SK-N-MC (cell line): ENCODE measurements at places on chromosomes 11 and 22.

DNA sequence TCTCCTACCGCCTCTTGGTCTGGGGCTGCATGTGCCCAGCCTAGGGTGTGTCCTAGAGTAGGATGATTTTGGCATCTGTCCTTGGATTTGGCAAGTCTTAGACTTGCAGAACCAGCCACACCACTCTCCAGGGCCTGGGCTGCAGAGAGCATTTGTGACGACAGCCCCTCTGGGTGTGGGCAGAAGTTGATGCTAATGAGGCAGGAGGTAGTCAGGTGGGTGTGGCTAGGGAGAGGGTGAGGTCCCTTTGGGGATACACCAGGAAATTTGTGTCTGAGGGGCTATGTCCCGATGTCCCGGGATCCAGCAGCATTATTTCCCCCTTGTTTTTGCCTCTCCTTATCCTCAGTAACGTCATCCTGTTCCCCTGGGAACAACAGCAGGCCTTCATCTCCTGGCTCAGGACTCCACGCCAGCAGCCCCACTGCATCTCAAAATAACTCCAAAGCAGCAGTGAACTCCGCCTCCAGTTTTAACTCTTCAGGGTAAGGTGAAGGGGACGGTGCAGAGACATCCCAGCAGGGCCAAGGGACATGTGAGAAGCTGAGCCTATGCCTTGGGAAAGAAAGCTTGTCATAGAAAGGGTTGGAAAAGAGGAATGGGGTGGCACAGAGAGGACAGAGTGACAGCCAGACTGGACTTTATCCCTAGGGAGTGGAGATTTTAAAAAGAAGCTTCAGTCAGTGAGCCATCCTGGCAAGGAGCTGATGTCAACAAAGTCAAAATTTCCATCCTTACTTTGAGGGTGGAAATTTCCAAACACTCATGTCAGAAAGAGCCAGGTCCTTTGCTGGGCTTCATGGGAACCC is 8.0 kb upstream of the TLCD5 start:
- DNase-seq: no peak

- no peak for DNase-seq
These were observed 7.8 kb upstream of the DDI1 start for GRCh38 chr11:104028476-104029263.

GRCh38 chr11:4018641-4019040 is 76.0 kb upstream of the RRM1 start:
- DNase-seq: no peak

DNA sequence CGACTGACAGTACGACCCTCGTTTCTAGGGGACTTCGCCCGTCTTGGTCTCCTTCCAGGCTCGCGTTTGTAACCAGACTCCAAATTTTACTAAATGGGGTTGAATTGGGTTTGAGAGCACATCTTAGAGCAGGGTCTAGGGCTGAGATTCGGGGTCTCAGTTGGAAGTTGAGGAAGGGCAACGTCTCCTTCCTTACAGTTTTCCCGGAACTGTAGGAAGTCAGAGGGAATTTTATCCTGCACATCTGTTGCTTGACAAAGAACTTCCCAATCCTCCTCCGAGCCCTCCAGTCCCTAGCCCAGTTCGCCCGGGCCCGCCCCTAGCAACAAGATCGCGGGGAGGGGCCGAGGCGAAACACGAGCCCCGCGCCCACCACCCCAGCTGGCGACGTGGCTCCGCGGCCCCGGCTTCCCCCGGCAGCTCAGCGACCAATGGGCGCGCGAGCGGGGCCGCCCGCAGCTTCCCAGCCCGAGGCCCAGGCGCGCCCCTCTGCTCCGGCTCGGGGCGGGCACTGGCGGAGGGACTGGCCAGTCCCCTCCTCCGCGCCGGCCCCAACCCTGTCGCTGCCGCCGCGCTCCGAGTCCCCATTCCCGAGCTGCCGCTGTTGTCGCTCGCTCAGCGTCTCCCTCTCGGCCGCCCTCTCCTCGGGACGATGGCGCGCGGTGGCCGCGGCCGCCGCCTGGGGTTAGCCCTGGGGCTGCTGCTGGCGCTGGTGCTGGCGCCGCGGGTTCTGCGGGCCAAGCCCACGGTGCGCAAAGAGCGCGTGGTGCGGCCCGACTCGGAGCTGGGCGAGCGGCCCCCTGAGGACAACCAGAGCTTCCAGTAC is at the start of gene RCN1:
Gene RCN1 (plus strand): TSS at position 530 of the 826 bp plus-strand sequence. CDS start 123 bp downstream, at position 653.
- DNase-seq: no peak

DNA sequence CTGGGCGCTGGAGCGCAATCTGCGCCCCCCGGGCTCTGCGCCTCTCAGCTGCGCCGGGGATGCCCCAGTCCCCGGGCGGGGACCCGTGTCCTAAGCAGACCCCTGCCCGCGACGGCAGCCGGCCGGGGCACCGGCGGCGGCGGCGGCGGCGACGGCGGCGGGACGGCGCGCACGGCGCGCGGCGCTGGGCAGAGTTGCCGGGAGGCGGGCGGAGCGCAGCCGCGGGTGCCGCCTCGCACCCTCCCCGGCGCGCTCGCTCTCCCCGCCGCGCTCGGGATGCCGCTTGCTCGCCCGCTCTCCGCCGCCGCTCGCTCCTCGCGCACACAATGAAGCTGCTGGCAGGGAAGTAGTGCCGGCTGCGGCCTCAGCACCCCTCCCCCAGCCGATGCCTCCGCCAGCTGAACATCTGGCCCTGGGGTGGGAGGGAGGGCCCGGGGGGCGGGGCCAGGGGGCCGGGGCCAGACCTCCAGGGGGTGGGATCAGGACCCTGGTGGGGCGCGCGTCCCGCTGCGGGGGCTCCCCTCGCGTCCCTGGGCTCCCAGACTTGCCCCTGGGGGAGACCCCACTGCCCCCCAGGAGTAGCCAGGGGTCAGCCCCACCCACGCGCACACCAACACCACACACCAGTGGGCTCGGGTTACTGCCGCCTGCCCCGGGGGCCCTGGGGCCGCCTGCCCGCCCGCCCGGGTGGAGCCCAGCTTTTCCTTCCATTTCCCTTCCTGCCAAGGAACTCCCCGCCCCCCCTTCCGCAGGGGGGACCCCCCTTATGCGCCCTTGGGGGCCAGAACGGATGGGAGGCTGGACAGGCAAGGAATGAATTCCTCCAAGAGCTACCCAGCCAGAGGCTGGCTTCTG is at the start of gene RCOR2:
Gene RCOR2 (minus strand): TSS at position 328 of the 855 bp plus-strand sequence. CDS start 708 bp downstream, outside the sequence.
- DNase-seq: no peak

GRCh38 chr11:112179601-112180000 is 4.3 kb downstream of the BCO2 start:
- no peak for DNase-seq

DNA sequence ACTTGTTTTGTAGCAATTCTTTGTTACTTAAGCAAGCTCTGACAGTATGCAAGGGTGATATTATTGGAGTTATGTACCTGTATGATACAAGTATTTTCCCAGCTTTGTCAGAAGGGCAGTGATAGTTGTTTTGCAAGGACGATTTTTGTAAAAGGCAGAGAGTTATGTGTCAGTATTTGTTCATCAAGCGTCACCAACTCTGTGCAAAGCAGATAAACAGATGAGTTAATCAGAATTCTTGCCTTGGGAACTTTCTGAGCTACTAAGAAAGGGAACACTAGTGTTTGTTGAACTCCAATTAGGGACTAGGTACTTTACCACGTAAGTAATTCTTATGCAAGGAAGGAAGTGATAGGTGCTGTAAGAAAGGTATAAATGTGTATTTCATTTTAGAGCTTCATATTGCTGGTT is 1.4 kb downstream of the USP47 start:
- DNase-seq: no peak

- no peak for DNase-seq
These were observed 132.8 kb downstream of the CRYBB2 start for GRCh38 chr22:25352294-25352680.

DNA sequence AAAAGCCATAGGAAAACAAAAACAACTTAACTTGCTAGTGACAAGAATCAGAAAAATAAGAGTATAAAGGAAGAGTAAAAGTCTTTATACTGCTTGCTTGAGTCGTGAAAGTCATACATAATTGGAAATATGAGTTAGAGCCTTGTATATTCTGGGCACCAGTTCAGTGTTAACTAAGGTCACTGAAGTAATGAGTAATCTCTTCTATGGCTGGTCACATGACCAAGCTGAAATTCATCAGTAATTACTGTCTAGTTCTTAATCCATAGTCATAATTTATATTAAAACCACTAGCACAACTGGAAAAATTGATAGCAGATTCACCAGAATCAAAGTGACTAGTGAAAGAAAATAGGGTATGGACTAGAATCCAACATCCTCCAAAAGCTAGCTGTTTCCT is 84.4 kb upstream of the SLC5A12 start:
- DNase-seq: no peak

- DNase-seq: no peak
These were observed 398.4 kb downstream of the CNTN5 start for GRCh38 chr11:99418927-99419720.

DNA sequence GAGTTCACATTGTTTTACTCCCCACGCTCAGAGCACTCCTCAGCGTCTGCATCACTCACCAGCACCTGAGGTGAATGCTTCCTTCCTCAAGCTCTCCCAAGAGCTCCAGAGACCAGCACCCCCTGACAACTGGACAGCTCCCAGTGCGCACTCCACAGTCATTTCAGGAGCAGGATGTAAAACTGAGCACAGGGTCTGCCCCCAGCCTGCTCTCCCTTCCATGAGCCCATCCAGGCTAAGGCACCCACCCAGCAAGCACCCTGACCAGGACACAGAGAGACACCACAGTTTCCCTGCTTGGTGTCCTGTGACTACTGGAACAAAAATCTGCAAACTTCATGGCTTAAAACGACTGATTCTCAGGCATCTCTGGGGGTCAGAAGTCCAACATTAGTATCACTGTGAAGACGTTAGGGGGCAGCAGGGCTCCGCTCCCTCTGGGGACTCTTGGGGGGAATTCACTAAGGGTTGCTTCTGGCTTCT is 3.3 kb downstream of the SCGB1D2 start:
- DNase-seq: no peak

DNA sequence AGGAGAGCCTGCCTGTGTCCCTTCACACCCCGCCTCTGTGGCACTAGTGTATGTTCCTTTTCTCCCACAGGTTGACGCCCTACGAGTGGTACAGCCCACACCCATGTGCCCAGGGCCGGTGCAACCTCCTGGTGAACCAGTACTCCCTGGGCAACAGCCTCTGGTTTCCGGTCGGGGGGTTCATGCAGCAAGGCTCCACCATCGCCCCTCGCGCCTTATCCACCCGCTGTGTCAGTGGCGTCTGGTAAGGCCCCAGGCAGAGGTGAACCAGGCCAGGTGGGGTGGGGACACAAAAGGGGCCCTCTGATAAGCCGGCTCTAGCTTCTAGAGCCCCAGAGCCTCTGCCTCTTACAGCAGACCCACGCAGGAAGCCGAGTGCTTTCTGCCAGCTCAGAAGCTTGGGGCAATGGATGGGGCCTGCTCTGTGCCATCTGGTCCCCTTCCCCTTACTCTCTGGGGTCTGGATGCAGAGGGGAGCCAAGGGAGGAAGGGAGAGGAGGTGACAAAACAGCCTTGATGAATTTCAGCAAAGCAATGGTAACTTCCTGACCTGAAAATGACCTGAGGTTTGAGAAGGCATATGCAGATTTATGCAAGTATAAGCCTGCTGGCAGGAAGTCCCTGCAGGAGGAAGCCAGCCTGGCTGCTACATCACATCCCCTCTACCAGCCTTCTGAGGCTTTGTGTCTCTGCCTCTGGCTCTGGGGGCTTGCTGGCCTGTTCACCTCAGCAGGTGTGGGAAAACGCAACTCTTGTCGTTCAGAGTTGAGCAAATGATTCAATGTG is 67.0 kb upstream of the TBCEL start:
- no peak for DNase-seq

DNA sequence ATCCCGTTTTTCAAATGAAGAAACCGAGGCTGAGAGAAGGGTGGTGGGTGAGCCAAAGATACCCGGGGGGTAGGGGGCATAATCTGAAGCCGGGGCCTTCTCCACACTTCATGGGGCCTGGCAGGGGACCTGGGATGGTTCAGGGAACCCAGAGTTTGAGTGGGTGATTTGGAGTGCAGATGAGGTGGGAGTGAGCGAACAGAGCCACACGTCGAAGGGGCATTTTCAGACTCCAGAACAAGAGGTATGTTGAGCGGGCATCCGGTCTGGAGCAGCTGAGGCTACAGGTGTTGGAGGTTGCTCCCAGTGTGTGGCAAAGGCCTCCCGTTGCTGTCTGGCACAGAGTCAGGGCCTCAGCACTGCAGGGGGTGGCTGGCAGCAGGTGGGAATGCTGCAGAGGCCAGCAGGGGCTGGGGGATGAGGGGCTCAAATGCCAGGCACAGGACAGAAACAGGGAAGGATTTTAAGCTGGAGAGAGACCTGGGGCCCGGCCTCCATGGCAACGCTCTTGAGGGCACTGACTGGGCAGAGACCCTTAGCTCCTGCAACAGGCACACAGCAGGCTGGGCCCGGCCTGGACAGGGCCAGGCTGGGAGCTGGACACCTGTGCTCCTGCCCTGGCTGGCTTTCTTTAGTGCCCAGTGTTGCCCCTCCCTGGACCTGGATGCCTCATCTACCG is 46.2 kb downstream of the WNT11 start:
- DNase-seq: no peak

DNA sequence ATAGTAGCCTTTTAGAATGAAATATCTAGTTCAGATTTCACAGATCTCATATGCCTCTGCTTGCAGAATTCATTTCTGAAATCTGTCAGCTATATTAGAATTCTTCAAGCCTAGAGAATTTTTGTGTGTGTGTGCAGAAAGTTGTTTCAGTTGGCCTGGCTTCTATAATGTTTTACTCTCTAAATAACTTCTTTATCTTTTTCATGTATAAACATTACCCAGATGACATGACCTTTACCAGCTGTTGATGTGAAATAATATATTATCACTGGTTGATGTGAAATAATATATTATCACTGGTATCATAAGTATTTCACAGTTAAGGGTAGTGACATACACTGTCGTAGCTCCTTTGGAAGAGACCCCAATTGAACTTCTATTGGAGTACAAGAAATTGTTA is 72.8 kb downstream of the ALX4 start:
- no peak for DNase-seq

DNA sequence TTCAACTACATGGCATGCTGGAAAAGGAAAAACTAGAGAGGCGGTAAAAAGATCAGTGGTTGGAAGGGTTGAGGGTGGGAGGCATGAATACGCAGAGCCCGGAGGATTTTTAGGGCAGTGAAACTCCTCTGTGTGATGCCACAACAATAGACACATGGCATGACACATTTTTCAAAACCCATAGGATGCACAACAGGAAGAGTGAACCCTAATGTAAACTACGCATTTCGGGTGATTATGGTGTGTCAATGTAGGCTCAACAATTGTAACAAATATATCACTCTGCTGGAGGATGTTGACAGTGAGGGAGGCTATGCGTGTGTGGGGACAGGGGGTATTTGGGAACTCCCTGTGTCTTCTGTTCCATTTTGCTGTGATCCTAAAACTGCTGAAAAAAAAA is 15.7 kb upstream of the FAM83F start:
- no peak for DNase-seq

DNA sequence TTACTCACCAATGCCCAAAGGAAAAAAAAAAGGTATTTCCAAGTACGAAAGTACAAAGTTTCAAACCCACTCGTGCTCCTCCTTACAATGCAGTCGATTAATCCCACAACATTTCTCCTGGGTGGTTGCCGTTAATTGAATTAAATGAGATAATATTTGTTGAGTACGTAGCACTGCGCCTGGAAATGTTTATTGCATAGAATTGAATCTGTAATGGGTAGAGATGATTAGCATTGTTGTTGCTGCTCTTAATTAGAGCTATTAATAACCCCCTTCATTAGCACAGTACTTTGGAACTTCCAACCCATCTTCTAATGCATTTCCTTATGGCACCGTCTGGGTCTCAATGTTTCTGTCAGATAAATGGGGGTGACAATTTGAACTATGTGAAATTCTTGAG is 77.3 kb downstream of the SEZ6L start:
- no peak for DNase-seq

GRCh38 chr11:70111269-70112016 is 33.3 kb downstream of the ANO1 start:
- peak; percentile 20 for DNase-seq
